Activated CD4-positive, alpha-beta T cell treated with anti-CD3 and anti-CD28 coated beads, Interleukin-2, amount 50 U/mL, for 48 hours (primary cell): ENCODE measurements at places on chromosomes 11 and 22.

- DNase-seq, result no peak
These were observed 45.4 kb upstream of the GLYATL1 start for GRCh38 chr11:58893899-58894298.

- no peak for DNase-seq
These were observed 166.0 kb upstream of the RASSF10 start for GRCh38 chr11:12842933-12843636.

DNA sequence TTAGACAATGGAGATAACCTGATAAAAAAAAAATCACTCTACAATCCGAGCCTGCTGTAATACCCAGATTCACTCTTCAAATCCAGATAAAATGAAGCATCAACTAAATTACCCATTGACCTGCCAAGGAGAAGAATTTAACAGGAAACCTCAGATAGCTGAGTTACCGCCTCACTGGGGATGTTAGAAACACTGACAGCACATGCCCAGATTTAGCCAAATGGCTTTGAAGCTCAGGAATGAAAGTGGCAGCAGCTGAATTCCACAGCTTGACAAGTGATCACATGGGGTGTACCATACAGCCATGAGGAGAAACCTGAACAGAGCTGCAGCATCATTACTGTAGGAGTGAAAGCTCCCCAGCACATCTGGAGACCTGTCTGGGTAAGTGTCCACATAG is 807.6 kb downstream of the DLG2 start:
- DNase-seq, result no peak

GRCh38 chr22:17549655-17550054 is 13.6 kb upstream of the SLC25A18 start:
- no peak for DNase-seq

DNA sequence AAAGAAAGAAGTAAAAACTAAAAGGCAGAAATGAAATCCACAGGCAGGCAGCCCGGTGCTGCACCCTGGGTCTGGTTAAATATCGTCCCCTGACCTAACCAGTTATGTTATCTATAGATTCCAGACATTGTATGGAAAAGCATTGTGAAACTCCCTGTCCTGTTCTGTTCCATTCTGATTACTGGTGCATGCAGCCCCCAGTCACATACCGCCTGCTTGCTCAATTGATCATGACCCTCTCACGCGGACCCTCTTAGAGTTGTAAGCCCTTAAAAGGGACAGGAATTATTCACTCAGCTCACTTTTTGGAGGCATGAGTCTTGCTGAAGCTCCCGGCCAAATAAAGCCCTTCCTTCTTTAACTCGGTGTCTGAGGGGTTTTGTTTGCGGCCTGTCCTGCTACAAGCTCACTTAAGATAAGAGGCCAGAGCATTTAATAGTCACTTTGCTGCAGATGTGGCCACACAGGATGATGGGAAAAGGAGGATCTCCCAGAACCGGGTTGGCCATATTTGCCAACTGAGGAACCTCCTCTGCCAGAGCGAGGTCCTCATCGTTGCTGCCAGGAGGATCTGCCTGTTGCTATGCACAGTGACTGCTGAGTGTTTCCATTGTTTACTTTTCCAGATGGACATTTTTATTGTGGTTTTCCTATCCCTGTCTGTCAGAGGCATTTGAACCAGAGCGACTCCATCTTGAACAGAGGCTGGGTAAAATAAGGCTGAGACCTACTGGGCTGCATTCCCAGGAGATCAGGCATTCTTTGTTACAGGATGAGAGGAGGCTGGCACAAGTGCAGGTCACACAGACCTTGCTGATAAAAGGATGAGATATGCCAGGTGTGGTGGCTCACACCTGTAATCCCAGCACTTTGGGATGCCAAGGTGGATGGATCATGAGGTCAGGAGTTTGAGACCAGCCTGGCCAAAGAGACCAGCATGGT is 10.2 kb downstream of the C11orf96 start:
- DNase-seq, result no peak

DNA sequence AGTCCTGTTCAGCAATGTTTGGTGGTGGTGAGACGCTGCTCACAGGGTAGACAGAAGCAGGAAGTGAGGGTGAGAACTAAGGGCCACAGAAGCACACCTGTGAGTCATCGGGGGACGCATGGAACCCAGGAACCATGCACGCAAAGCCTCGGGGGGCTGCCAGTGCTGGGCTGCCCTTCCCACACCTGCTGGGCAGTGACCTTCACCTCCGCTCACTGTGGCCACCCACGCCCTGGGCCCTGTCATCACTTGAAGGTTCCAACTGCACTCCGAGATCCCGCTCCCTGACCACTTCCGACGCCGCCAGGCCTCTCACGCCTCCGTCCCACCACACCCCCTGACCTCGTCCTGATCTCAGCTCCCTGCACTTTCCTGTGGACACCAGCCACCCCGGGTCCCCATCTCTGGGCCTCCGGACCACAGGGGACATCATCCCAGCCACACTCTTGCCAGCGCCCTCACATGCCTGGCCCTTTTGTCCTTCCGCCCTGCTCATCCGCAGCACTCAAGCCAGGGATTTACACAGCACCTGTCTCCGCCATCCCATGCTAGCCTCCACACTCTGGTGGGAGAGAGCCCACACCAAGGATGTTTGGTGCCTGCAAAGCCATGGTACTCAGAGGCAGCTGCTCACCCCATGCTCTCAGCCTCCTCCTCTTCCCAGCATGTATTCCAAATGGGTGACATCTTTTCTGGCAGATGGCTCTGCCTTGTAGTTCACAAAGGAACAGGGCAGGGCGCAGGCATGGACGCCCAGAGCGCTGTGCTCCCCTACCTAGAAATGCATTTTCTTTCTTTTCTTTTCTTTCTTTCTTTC is 23.1 kb upstream of the ATXN10 start:
- no peak for DNase-seq

DNA sequence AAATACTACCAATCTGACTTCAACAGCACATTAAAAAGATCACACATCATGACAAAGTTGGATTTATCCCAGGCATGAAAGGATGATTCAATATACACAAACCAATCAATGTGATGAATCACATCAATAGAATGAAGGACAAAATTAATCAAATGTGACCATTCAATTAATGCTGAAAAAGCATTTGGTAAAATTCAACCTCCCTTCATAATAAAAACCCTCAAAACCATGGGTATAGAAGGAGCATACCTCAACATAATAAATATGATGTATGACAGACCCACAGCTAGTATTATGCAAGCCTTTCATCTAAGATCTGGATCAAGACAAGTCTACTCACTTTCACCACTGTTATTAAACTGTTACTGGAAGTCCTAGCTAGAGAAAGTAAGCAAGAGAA is 921.7 kb upstream of the RAG2 start:
- no peak for DNase-seq

DNA sequence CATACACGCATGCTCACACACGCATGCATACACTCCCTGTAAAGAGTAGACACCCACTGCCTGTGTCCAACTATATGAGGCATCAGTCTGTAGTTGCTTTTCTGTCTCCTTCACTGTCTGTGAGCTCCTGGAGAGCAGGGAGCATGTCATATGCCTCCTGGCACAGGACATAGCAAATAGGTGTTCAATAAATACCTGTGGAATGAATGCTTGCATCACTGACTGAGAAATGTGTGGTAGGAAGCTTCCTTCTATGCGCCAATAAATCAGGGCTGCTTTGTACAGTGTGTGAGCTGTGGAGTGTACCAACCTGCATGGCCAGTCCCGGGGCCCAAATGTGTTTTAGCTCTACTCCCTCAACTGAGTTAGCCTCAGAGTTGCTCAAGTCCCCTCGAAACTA is 37.2 kb upstream of the NAV2 start:
- no peak for DNase-seq

DNA sequence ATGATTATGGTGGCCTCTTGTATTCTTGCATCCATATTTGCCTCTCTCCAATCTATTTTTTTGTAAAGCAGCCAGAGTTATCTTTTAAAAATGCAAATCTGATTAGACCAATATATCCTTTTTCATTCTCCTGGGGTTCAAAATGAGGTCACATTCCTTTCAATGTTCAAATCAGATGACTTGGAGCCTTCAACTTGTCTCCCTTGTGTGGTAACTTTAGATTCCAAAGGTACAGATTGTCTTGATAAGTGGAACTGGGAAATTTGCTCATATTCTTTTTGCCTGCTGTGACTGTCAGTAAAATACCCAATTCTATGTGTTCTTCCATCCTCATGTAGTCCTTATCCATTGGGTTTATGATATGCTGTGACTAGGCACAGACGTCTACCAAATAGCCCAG is 15.1 kb upstream of the CAPRIN1 start:
- no peak for DNase-seq

GRCh38 chr11:74452366-74452765 is 15.0 kb downstream of the KCNE3 start:
- DNase-seq, result no peak

- no peak for DNase-seq
These were observed 1060.7 kb downstream of the FAM181B start for GRCh38 chr11:81673001-81673400.

- DNase-seq, result no peak
These were observed 326.5 kb downstream of the BUD13 start for GRCh38 chr11:116446048-116446941.
